ENCODE measurements at places on chromosomes 16 and 17. TPM values are rescaled to one million over a fixed set of nuclear protein-coding genes. Genes with fewer than 3 reads are reported as not detected.

The NLRC3 gene
- total RNA-seq = not detected

The TVP23B gene
- total RNA-seq = 38.9 TPM

The POLR2C gene
- 128 TPM for total RNA-seq

The HOXB4 gene
- total RNA-seq = 2.6 TPM

The ATP2C2 gene
- not detected for total RNA-seq
